HEK293T (cell line): ENCODE measurements at places on chromosomes 1 and 21.
A peak's percentile ranks its signal among the peaks of the same experiment; 100 is the strongest.

GRCh38 chr1:25112400-25112799 is 119.9 kb downstream of the SYF2 start:
- DNase-seq, result no peak

DNA sequence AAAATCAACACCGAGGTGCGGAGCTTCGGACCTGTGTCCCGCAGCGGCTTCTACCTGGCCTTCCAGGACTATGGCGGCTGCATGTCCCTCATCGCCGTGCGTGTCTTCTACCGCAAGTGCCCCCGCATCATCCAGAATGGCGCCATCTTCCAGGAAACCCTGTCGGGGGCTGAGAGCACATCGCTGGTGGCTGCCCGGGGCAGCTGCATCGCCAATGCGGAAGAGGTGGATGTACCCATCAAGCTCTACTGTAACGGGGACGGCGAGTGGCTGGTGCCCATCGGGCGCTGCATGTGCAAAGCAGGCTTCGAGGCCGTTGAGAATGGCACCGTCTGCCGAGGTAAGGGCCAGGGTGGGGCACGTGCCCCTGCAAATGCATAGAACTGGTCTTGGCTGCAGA is 74.1 kb downstream of the EPHB2 start:
- no peak for DNase-seq

- DNase-seq, result no peak
Observed at GRCh38 chr1:54879872-54880271, 7.1 kb downstream of the DHCR24 start.

DNA sequence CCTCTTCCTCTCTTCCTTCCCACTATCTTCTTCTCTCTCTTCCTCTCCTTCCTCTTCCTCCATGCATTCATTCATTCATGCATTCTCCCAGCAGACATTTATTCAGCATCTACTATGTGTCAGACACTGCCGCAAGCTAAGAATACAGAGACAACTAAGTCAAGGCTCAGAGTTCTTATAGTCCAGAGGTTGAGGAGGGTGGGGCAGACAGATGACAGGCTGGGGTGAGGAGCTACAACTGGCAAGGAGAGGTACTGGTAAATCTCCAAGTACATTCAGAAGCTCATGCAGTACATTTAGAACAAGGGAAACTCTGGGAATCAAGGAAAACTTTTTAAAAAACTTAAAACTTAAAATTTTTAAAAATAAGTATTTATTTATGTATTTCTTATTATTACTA is 56.4 kb upstream of the FMOD start:
- no peak for DNase-seq

DNA sequence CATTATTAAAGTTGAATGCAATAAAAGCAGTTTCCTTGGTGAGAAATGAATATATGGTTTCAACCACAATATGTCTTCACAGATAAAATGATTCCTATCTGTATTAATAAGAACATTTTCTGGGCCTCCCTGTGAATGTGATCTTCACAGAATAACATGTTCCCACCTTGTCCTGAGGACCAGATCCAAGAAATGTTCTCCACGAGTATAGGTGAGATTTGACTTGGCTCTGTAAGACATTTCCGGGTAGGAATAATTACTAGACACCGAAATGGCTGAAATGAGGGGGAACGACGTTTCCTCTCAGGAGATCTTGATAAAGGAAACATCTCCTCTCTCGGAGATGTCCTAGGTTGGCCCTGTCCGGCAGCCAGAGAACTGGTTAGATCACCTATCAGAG is 61.4 kb downstream of the CLIC6 start:
- no peak for DNase-seq

DNA sequence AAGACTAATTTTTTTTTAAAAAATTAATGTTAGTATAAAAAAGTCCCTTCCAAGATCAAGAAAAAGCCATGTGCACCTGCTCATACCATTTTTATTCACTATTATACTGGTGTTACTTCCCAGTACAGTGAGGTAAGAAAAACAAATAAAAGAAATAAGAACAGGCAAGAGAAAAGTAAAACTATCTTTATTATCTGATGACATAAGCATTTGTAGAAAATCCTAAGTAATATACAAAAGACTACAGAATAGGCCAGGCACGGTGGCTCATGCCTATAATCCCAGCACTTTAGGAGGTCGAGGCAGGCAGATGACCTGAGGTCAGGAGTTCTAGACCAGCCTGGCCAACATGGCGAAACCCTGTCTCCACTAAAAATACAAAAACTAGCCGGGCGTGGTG is 65.3 kb downstream of the SRSF11 start:
- DNase-seq, result no peak

- no peak for DNase-seq
Observed at GRCh38 chr1:109719337-109719837, 7.3 kb downstream of the GSTM5 start.

DNA sequence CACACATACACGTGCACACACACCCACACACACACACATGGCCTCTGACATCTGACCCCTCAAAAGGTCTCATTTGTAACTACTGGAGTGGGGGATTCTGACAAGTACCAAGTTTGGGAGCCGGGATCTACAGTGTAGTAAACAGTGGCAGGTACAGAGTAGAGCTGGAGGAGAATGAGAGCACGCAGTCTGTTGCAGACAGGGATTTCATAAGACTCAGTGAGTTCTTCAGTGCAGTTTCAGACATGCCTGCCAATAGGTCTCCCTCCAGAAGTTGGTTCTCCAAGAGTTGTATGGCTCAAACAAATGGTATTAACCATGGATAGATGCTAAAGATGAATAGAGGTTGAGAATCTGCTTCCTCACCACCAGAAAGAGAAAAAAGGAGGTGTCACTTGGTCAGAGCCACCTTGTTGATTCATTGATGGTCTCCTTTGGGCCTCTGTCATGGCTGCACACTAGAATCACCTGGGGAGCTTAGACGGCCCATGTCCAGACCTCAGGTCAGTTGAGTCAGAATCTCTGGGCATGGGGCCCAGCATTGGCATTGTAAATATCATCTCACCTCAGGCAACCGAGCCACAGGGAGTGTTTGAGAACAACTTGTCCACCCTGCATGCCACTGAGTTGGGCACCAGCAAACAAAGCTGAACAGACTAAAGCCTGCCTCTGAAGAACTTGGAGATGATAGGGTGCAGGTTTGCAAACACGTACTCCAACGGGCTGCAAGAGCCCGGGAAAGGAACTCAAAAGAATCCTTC is 122.1 kb downstream of the EDEM3 start:
- DNase-seq, result no peak

GRCh38 chr1:220791285-220791684 is 4.6 kb downstream of the MTARC1 start:
- no peak for DNase-seq

- DNase-seq, result no peak
Observed at GRCh38 chr1:177310326-177310725, 139.6 kb downstream of the BRINP2 start.

- no peak for DNase-seq
Observed at GRCh38 chr1:53345996-53346813, 18.3 kb upstream of the LRP8 start.

DNA sequence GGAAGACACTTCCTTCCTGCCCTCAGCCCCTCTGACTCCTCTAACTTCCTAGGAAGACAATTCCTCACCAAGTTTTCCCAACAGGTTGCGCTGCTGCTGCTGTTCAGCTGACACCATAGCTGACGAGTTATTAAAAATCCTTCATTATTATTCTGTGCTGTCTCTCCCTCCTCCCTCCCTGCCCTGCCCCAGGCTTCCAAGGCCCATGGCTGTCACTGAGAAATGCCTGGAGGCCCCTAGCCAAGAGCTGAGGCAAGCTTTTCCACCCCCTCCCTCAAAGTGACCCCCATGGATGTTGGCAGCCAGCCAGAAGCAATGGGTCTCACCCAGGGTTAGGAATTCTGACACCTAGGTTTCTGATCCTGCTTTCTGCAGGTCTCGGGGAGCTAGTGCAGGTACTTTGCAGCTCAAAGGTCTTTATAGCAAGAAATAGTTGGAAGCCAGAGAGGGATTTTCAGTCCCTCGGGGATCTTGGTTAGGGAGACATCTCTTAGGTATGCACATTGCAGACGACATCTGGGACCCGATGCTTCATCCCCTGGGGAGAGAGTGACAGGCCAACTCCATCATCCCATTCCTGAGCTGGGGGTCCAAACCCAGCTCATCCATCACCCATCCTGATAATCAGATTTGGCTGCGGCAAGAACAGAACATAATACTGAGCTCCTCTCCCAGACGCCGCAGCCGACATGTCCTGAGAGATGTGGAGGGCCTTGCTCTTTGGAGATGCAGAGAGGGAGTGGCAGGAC is 65.0 kb downstream of the KIRREL1 start:
- DNase-seq, result no peak

GRCh38 chr21:31180256-31181081 is 142.2 kb upstream of the KRTAP19-8 start:
- peak; percentile 52 for DNase-seq

- no peak for DNase-seq
Observed at GRCh38 chr21:38376693-38377092, 119.9 kb downstream of the KCNJ15 start.

DNA sequence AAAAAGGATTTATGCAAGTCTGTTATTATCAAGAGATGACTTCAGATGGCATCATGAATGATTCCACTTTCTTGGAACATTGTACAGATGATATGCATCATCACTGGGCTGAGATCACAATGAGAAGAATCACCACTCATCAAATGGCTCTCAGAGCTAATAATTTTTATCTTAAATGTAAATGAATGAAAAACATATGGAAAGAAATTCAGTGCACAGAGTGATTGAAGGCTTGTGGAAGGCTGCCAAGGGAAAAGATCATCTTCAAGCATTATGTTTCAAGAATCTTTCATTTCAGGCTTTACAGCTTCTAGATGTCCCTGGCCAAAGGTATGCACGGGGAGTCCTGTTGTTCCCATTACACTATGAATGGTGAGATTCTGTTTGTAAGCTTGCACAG is 955.7 kb downstream of the TTLL7 start:
- no peak for DNase-seq

DNA sequence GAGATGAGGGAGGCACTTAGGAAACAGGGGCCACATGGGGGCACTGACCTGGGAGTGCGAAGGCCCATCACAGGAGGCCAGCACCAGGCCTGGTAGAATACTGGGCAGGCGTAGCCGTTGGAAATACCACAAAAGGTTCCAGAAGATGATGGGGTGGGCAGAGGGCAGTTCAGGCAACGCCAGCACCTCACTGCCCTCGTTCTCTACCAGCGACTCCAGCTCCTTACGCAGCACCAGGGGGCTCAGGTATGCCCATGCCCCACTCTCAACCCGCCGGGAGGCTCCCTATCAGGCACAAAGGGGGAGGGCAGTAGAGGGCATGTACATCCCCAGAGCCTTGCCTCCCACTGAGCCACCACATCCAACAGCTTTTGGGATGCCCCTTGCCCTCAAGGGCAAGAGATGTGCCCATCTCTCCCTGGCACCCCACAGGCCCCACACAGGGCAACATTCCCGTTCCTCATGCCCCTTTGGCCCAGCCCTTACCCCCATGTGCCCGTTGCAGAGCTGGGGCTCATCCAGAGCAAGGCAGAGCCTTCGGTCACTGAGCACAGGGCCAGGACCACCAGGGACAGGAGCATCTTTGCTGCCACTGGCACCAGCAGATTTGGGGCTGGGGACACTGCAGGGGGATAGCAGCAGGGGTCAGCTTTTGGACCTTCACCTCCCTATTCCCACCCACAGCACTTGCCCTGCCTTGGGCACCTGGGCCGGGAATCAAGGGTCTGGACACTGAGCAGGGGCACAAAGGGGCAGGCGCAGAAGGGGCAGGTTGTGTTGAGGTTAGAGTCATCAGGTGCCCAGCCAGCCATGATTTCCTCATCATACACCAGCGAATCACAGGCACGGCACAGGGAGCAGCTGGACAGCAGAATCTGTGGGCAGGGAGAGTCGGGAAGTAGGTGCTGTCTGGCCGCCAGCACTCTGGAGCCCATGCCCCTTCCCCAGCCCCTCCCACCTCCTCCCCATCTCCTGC is 9.7 kb upstream of the GATAD2B start:
- DNase-seq, result no peak

DNA sequence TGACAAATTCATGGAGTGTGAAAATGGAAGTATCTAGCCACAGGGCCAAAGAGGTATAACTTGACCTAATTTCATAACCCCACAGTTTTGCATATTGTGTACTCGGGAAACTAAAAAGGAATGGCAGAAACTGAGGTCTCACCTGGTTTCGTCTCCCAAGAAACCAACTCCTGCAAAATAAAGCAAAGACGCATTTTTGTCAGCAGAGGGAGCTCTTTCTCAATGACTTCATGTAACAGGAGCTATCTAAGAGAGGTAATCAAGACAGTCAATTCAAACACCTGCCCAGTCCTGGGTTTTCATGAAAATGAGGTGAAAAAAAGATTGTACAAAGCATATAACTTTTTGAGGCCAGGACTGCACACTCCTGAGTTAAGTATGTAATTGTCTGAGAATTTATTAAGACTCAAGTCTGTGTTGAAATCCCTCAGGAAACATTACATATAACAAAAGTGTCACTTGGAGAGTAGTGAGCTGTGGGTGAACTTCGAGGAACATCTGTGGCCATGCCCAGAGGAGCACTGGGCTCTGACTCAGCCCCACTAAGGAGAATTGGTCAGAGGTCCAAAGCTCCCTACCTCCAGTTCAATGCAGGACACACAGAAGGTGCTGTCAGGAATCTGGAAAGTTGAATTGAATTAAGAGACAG is 17.6 kb downstream of the FCRL4 start:
- peak; percentile 64 for DNase-seq

- peak; percentile 93 for DNase-seq
Observed at GRCh38 chr1:31181515-31182343, 58.0 kb downstream of the NKAIN1 start.

GRCh38 chr1:238223076-238223640 is 332.4 kb upstream of the ZP4 start:
- no peak for DNase-seq

- no peak for DNase-seq
Observed at GRCh38 chr1:217090060-217090911, 367.1 kb upstream of the ESRRG start.

DNA sequence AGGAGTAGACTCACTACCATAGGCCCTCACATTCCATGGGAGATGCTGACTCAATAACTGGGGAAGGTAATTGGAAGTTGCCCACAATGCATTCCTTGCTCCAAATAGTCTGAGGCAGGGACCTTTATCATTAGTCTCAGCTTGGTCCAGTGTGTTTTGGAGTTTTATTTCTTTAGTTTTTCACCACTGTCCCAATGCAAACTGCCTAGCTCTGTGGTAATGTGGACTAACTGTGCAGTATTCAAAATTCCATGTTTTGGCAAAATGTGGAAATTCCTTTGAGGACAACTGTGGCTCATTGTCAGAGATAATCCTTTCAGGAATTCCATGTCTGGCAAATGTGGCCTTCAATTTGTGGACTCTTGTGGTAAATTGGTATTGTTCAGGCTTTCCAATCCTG is 78.1 kb upstream of the PAPPA2 start:
- DNase-seq, result no peak

GRCh38 chr1:193259636-193260035 is 73.2 kb upstream of the B3GALT2 start:
- no peak for DNase-seq

GRCh38 chr21:28590676-28591075 is 402.0 kb downstream of the LTN1 start:
- no peak for DNase-seq
